ENCODE measurements at places on chromosomes 2 and 18. TPM values are rescaled to one million over a fixed set of nuclear protein-coding genes. Genes with fewer than 3 reads are reported as not detected.
A peak's percentile ranks its signal among the peaks of the same experiment; 100 is the strongest.

DNA sequence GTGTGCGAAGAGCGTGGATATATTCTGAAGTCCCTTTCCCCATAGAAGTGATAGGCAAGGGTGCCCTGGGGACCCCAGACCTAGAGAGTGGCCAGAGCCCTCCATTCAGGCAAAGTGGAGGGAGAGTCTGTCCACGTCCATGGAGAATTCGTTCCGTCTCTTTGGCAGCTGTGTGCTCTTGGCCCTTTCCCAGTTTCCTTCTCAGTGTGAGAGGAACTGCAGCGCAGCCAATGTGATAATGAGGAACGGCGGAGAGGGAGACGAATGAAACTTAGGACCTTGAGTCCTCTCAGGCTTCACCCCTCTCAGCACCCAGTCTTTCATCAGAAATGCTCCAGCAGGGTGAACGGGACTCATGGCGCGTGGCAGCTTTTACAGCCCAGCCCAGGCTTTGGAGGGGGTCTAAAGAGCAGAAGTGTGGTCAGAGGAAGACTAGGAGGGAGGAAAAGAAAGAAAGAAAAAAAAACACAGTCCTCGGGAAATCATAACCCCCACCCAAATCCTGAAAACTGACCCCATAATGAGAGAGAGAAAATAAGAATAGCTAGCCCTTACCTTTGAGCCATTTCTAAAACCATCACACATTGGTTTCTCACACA is 95.0 kb upstream of the RIOK3 start:
- DNase-seq, result peak; percentile 92

DNA sequence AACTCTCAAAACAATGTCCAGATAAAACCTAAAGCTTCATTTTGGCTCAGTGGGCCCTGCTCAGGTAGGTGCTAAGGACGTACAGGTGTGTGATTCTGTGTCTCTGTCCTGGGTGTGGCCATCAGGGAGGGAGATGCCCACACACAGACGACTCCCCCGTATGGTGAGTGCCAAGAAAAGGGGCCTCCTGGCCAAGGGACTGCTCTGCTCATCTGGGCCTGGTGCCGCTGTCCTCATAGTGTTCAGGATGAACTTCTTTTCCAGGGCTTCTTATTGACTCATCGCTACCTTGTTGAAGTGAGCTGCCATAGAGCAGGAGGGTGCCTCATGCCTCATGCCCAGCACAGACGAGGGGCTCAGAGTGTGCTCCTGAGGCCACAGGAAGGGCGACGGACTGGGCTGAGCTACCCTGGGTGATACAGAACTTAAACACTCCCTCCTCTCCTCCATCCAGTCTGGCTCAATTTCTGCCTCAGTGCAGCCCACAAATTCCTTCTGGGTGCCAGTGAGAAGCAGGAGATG is 57.8 kb downstream of the ITGB1BP1 start:
- DNase-seq, result no peak

DNA sequence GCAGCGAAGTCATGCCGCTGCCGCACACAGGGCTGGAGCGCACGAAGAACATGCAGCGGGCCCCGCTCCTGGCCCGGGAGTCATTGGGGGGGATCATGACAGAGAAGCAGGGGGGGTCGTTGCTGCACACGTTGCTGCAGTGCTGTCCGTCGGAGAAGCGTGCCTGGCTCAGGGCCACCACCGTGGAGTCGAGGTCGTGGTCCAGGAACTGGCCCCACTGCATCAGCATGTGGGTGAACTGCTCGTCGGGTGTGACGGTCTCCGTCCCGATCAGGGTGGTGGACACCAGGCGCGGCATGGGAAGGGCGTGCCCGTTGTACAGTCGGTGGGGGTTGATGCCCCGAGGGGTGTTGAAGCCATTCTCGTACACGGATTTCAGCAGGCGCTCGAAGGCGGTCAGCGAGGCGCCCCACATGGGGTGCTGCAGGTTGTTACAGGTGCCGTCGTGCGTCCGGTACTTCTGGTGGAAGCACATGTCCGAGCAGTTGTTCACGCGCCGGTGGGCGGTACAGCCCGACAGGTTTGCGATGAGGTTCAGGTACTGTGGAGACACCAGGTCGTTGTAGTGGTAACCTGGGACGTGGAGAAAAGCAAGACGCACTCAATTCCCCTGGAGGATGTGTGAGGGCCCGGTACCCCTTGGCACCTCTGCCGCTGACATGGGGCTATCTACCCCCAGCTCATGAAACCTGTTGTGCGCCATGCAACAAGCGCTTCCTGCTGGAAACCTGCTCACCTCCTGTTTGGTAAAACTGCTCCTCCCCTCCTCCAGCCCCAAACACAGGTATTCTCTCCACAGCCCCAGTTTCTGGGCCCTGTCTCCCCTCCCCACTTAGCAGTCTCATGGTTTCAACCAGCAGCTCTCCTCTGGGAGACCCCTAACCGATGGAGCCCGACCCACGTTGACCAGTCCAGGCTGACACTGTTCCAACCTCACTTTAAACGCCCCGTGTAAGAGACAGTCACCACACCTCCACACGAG is 94.9 kb downstream of the PXDN start:
- DNase-seq, result no peak

GRCh38 chr2:205477016-205477705 is 205.1 kb upstream of the NRP2 start:
- no peak for DNase-seq

TCF23 gene
- 0.11 TPM for total RNA-seq

TM4SF20 gene
- not detected for total RNA-seq

LOXHD1 gene
- 0.54 TPM for total RNA-seq

TMEM178A gene
- 4.5 TPM for total RNA-seq

EVX2 gene
- not detected for total RNA-seq
